ENCODE measurements at places on chromosomes 2 and 18.

GRCh38 chr2:213995400-213996105 lies 415.3 kb upstream of the VWC2L start:
- DNase-seq = no peak

DNA sequence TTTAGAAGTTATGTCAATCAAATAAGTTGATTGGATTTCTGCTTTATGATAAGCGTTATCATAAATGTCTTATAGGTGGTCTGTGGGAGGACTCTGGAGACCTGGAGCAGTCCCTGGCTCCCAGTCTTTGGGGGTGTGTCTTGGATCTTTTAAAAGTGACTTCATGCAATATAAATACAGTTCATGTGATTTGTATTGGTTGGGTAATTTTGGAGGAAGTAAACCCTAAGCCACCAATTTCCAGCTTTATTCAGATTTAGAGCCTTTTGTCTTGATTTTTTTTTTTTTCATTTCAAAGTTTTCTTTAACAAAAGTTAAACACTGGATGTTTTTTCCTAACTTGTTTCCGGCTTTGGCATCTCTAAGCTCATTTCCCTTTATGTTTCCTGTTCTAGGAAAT lies 68.8 kb downstream of the MAP4K4 start:
- DNase-seq = no peak

DNA sequence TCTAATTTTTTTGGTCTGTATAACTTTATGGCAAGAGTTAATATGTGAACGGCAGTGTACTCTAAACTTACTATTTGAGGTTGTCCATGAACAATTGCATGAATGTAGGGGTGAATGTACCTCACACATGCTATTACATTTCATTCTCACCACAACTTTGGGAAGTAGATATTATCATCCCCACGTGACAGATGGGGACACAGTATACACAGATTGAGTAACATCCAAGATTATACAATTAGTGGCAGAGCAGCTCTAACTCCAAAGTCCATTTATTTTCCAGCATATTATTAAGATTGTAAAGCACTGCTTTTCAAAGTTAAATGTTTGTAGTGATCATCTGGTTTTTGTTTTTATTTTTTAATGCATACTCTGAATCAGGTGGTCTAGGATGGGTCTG lies 622.1 kb upstream of the ZEB2 start:
- DNase-seq = no peak

- no peak for DNase-seq
Observed at GRCh38 chr2:79835911-79836310, 323.1 kb downstream of the CTNNA2 start.

DNA sequence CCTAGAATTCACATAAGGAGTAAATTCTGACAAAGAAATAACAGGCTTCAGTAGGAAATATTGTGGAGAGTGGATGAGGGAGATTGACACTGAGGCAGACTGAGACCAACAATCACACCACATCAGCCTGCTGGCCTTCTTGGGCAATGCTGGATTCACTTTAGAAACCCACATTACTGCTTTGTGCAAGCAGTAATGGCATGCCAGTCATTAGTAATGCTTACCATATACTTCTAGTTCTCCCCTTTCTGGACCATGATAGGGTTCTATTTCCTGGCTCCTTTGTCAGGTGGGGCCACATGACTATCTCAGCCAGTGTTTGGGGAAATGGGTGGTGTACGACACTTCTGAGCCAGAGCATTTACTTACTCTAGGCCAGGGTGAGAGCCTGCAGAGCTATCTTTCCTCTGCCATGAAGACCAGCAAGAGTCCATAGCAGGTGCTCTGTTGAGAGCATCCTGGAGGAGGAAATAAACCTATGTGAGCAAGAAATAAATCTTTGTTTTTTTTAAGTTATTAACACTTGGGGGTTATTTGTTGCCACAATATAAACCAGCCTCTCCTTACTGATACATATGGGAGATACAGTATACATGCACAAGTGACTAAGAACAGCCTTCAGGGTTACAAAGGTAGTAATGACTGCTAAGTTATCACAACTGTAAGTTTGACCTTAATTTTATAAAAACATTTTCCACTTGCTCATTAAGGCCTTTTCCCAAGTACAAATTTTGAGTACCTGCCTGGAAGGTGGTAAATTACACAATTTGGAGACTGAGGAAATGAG lies 89.3 kb upstream of the TANK start:
- no peak for DNase-seq

- no peak for DNase-seq
Observed at GRCh38 chr2:127121353-127121752, 14.4 kb upstream of the BIN1 start.

DNA sequence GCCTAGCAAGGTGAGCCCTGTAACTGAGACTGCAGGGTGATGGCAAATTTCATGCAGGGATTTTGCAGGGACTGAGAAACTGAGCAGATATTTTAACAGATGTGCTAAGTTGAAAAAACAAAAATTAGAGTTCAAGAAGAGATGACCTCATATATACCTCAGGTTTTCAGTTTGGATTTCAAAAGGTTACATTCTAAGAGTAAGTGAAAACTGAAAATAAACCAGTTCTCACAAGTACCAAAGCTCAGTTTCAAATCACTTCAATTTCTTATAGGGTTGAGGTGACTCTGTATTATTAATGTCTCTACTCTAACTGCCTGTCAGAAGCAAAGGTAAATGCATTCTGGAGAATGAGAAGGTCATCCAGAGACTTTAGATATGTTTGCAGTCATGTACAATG lies 237.4 kb upstream of the VRK2 start:
- DNase-seq = no peak
